ENCODE measurements at places on chromosomes 5 and 9.

GRCh38 chr5:87411586-87411972 lies 1.2 kb downstream of the CCNH start:
- DNase-seq: no peak

- DNase-seq: no peak
Observed at GRCh38 chr5:143161885-143162540, 241.5 kb downstream of the NR3C1 start.

DNA sequence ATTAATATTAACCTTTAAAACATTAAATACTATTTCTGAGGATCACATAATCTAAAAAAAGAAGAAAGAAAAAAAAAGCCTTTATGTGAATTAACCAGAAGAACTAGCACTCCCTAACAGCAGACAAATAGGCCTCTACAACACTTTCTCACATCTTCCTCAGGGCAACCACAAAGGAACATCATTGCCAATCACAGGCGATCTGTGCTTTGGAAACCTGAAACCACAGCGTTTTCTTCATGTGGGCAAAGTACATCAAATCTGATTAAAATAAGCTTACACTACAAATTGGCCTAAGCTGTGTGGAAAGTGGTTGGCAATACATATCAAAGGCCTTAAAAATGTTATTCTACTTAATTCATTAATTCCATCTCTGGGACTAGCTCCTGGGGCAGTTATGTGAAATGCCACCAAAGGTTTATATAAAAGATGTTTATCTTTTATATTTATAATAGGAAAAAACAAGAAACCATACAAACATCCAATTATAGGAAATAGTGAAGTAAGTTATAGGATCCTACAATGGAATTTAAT lies 184.8 kb upstream of the TBCA start:
- no peak for DNase-seq

DNA sequence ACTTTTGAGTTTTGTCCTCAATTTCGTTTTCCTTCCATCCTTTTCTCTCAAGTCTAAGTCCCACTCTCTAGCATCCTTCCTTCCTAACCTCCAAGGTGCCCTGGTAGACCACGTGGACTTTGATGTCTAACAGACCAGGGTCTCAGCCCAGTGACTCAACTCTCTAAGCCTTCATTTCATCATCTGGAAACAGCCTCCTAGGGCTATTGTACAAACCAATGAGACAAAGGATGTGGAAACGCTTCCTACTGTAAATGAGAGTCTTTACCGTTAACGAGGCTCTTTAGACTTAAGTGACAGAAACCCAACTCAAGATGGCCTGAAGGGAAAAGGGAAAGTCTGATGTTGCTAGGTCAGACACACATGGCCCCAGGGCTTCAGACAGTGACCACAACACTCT lies 49.2 kb upstream of the CPLX2 start:
- no peak for DNase-seq

- no peak for DNase-seq
Observed at GRCh38 chr5:122362361-122362760, 50.3 kb downstream of the SNCAIP start.

DNA sequence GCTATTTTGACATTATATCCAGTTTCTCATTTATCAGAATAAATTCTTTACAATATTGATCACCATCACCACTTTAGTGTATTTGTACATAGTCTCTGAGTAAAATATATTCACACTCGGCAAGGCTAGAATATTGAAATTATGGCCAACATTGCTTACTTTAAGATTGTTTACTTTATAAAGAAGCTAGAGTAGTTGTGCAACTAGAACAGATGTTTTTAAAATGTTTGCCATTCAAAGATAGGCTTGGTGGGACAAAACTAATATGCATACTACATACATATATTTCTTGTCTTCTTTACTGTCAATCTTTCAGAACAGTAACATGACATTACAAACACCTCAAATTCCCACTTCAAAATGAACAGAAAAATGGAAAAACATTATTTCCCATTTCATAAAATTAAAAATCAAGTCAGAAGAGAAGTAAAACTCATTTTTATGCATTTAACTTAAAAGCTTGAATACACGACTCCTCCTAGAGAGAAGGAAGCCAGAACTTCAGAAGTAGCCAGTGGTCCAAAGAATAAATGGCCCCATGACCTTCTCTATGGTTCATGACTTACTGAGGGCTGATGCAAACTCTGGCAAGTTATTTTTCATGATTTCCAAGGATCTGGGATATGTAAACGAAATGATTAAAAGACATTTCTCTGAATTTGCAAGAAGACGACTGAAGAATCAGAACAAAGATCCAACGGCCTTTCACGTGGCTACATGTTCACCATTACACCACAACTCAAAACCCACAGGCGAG lies 14.1 kb downstream of the MTX3 start:
- DNase-seq: no peak

GRCh38 chr5:178111925-178112324 lies 1.4 kb upstream of the N4BP3 start:
- DNase-seq: no peak

DNA sequence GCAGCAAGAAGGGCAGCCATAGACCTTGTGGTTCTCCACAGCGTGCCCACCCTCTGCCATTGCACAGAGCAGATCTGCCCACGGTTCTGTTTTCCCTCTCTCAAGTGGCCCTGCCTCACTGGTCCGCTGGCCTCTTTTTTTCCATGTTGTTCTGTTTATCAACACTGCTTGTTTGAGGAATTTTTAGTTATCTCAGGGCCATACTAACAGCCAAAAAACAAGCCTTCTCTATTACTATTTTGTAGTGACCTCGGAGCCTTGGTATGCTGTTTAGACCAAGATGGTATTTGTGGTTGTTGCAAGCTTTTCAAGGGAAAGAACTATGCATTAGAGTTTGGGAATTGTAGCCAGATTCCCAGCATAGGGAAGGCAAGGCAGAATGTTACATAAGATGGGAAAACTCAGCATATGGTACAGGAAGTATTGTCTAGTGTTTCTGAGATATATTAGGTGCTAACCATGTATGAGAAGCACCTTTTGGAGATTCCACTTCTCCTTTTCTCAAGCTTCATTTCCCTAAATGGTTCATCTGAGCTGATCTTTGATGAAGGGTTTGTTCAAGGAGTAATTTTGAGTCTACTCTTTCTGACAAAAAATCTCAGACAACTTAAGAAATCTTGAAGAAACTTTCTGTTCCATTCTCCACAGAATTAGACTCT lies 54.3 kb downstream of the NUP214 start:
- no peak for DNase-seq

DNA sequence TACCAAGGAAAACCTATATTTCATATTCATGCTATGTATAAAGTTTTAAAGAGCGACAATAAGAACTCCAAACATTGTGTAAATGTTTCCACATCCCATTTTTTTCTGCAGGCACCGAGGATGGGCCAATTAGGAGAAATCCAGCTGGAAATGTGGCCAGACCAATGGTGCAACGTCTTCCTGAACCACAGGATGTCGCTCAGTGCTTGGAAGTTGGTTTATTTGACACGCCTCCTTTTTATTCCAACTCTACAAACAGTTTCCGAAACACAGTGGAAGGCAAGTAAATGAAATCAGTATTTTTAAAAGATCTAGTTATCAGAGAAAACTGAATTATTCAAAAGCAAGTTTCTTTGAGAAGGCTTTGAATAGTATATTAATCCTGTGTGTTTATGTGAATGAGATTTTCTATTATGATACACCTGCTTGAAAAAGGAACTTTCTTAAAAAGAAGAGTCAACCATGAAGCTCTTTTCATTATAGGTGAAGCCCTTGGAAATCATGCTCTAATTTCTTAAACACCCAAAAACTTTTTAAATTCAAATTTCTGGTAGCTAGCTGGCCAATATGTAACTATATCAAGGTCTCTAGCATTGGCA lies 9.1 kb downstream of the TYRP1 start:
- DNase-seq: no peak

GRCh38 chr9:129776566-129776937 lies 23.7 kb upstream of the PTGES start:
- no peak for DNase-seq

- DNase-seq: no peak
Observed at GRCh38 chr9:128061275-128061960, 5.7 kb downstream of the NAIF1 start.

- DNase-seq: no peak
Observed at GRCh38 chr9:26656003-26656870, 236.4 kb downstream of the CAAP1 start.

- no peak for DNase-seq
Observed at GRCh38 chr5:37839407-37840052, at the start of gene GDNF. Gene GDNF, minus strand, starts transcription at chr5:37840041. Its CDS starts 5,245 bp downstream, at chr5:37834796.

DNA sequence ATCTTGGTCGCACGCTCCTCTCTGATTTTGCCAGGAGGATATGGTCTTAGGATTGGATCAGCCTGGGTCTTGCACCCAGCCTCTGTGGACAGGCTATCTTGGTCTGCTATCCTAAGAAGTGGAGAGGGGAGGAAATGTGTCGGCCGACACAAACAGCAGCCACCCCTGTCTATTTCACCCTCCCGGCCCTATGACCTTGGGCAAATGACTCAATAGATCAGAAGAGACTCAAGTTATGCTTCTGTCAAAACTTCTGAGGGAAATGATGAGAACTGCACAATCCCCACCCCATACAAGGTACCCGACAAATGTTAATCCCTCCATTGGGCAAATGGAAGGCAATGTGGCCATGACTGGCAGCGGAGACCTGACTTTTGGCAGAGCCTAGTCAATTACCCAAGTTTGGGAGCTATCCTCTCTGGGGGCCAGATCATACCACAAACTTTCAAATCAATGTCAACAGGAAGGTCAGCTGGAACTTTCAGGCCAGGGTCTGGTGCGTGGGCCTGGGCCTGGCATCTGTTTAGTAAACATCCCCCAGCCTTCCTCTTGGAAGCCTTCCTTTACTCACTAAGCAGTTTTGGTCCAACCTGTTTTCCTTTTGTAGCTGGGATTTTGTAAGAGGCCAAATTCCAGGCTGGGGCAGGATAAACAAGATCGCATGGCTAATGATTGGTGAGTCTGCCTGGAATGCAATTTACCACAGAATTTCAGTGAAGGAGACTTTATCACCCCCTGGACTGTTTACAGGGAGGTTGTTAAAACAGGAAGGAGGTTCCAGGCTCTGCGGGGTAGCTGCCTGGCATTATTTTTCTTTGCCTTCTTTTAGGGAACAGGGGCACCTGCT lies 64.2 kb upstream of the CPEB4 start:
- no peak for DNase-seq

DNA sequence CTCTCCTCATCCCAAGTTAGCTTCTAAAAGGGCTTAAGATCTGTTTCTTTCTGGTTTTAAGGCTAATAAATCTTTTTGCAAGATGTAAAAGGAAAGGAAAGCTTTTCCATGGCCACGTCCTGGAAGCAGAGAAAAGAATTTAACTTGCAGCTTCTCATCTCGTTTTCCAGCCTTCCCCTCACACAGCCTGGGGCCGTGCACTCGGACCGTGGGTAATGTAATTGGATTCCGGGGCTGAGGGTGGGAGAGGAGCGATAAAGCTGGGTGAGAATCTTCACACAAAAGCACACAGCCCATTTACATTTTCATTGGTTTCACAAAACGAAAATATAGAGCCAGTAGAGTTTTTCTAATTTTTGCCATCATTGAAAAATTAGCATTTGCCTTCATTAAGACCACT lies 91.2 kb downstream of the IRX2 start:
- DNase-seq: no peak

- DNase-seq: no peak
Observed at GRCh38 chr5:130222573-130222972, 318.3 kb downstream of the CHSY3 start.

DNA sequence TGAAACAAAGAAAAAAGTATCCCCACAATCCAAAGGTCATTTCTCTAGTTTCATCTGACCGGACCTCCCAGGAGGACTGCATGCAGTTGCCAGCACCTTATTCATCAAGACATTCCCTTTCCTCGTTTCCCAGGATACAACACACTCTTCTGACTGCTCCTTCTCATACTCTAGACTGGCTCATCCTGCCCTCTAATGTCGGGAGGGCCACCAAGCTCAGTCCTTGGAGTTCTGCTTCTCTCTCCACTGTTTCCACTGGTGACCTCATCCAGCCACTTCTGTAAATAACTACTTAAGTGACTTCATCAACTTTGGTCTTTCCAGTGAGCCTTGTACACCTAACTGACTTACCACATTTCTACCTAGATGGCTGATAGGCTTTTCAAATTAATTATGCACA lies 179.1 kb downstream of the EPB41L4A start:
- no peak for DNase-seq

DNA sequence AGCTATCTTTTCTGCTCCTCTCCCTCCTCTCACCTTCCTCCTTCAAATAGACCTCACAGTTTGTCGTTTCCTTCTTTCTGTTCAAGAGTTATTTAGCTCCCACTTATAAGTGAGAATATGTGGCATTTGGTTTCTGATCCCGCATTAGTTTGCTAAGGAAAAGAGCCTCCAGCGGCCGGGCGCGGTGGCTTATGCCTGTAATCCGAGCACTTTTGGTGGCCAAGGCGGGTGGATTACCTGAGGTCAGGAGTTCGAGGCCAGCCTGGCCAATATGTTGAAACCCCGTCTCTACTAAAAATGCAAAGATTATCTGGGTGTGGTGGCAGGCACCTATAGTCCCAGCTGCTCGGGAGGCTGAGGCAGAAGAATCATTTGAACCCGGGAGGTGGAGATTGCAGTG lies 2101.6 kb downstream of the MAT2B start:
- no peak for DNase-seq

Data from stimulated activated CD8-positive, alpha-beta memory T cell treated with anti-CD3 and anti-CD28 coated beads, Interleukin-12 subunit alpha, Interleukin-12 subunit beta, amount 100 ng/mL, for 1 hour (primary cell).